ENCODE measurements at places on chromosomes 7 and 10.

- DNase-seq: no peak
Observed at GRCh38 chr7:122616951-122617350, 82.0 kb downstream of the RNF133 start.

DNA sequence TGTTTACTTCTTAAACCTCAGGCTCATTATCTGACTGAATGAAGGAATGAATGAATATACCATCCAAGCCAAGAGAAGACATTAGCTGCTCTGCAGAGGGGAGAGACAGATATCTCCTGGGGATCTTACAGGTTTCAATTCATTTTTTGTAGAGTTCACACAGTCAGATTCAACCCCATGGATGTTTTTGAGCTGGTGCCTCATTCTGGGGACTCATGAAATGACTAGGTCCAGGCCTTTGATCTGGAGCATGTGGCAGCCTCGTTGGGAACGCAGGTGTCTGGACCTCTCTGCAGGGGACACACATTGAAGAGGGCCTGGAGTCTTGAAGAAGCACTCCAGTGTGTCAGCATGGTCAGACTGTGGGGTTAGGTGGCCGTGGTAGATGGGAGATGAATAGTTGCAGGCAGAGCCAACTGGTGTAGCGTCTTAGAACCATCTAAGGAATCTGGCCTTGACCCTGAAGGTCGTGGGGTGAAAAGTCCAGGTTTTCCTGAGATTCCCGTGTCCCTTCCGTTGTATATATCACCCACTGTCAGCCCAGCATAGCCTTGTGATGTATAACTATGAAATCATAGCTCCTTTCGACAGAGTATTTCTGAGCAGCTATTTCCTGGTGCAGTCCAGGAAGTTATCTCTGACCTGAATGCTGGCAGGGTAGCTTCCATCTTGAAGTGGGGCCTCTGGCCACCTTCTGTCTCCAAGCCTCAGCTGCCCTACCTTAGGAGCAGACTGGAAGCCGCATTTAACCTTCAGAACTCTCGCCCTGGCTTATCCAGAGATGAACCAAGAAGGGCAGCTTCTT, 22.3 kb downstream of the BTBD16 start:
- peak; percentile 42 for DNase-seq

DNA sequence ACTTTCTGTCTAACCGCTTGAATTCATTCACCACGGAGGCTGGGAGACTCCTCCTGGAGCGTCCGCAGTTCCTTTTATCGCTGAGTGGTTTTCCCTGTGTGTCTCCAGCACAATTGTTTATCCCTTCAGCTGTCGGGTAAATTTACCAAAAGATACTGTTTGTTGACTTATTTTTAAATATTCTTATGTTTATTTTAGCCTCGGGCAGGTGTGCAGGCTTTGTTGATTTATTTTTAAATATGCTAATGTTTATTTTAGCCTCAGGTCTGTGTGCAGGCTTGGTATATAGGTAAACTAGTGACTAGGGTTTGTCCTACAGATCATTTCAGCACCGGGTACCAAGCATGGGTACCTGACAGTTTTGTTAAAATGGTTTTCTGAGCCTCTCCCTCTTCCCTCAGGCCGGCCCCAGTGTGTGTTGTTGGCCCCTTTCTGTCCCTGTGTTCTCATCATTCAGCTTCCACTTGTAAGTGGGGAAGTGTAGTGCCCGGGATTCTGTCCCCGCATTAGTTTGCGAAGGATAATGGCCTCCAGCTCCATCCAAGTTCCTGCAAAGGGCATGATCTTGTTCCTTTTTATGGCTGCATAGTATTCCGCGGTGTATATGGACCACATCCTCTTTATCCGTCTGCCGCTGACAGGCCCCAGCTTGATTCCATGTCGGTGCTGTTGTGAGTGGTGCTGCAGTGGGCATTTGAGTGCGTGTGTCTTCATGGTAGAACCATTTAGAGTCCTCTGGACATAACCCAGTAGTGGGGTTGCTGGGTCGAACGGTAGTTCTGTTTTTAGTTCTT, 5.3 kb downstream of the GET4 start:
- no peak for DNase-seq

DNA sequence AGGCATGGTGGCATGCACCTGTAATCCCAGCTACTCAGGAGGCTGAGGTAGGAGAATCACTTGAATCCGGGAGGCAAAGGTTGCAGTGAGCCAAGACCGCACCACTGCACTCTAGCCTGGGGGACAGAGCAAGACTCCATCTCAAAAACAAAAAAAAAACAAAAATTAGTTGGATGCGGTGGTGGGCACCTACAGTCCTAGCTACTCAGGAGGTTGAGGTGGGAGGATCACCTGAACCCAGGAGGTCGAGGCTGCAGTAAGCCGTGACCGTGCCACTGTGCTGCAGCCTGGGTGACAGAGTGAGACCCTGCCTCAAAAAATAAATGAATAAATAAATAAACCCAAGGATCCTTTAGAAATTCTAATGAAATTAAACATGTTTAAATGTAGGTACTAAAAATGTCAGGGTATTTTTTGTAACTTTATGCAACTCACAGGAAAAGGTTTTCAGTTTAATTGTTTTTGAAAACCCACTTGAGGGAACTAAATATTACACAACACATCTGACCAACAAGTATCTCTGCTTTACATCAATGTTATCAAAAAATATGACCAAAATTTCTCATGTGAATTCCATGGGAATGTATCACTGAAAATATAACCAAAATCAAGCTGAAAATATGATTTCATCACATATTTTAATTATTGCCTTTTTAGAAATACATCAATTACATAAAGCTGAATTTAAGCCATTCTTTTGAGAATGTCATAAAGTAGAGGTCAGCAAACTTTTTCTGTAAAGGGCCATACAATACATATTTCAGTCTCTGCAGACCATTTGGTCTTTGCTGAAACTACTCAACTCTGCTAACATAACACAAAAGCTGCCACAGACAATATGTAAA, 23.9 kb downstream of the UPF2 start:
- no peak for DNase-seq

- no peak for DNase-seq
Observed at GRCh38 chr10:119735451-119735850, 9.6 kb downstream of the INPP5F start.

DNA sequence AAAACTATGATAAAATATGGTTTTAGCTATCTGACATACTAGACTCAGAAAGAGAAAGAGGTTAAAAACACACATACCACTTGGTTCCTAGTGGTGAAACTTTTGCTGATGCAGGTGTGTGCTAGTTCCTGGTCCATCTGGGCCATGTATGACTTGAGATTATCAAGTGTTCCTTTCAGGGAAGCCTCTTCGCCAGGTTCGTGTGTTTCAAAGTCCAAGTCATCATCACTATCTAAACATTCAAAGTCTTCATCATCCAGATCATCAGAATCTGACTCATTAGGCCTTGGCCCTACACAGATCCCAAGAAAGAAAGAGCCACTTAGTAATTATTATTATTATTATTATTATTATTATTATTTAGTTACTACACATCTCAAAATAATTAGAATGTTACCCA, 26.4 kb downstream of the NUDT13 start:
- no peak for DNase-seq

GRCh38 chr10:45001381-45002148, 842 bp downstream of the ZNF22 start:
- DNase-seq: peak; percentile 69

- no peak for DNase-seq
Observed at GRCh38 chr7:130891254-130892094, 157.5 kb upstream of the KLF14 start.

DNA sequence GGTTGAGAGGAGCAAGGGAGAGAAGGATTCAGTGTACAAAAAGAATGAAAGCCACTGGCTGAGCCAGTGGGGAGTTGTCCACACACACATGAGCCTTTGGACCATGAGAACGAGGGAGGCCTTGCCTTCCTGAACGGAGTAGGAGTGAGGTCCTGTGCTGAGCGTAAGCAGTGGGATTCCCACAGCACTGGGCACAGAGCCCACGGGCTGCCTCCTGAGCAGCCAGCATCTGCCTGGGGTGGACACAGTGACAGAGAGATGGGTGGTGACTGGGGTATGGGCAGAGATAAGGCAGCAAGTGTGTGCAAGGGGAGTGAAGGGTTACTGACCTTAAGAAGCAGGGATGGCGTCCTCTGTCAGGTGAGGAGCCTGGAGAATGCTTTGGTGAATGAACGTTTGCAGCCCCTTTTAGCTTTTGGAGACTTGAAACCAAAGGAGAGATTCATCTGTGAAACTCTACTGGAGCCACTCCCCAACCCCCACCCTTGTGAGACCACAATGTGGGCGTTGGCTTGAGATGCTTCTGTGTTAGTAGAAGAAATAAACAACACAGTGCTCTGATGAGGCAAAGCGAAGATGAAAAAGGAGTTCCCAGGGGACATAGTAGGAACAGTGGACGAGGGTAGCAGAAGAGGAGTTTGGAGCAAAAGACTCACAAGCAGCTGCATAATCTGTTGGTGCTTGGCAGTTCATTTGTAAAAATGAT, 56.5 kb downstream of the FIGNL1 start:
- DNase-seq: peak; percentile 72

- DNase-seq: no peak
Observed at GRCh38 chr7:46716926-46717325, 795.9 kb upstream of the IGFBP3 start.

DNA sequence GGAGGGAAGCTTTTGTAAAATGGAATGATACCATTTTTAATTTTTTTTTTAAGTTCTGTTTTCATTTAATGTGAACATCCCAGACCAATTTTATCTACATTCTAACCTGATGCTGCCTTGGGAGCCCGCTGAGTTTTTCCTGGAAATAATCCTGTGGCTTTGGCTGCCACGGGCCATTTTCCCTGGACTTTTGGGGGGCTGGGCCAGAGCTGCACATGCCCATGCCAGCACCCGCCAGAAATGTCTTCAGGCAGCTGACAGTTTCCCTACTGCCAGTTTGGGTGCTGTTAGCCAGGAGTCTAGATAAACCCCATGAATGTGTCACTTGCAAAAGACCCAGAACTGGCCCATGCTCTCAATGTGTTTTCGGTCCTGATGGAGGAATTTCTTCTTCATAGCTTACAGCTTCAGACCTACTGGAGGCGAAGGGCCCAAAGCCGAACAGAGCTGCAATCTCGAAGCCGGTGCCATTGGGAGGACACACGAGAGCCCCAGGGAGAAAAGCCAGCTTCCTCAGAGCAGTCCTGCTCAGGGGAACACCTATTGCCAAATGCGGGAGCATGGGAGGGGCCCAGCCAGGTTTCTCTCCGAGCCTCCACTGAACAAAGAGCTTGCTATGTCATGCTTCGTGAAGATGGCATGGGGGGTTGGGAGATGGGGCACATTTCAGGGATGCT, 444.2 kb upstream of the MKI67 start:
- no peak for DNase-seq

- no peak for DNase-seq
Observed at GRCh38 chr7:94250124-94250523, 144.6 kb upstream of the COL1A2 start.

DNA sequence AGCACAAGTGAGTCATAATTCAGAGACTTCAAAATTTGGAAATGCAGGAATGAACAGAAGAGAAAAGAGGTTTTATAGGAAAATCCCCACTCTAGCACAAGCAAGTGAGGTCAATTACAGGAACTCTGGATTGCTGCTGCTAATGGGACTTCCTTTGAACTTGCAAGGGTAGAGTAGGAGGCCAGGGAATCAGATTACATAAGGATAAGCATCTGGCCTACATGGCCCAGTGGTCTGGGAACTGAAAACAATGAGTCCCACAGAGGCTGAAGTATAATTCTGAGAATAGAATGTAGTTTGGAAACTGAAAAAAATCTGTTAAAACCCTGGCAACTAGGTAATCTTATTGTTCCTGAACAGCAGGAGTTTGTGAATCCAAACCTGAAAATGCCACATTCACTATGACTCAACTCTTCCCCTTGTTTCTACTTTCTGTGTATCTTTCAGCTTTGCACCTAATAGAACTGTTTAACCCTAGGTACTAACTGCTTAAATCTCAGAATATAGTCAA, 66.5 kb downstream of the CTNNA3 start:
- DNase-seq: no peak

Data from activated CD4-positive, alpha-beta memory T cell treated with anti-CD3 and anti-CD28 coated beads for 36 hours (primary cell).